ENCODE measurements at places on chromosomes 4 and X. TPM values are rescaled to one million over a fixed set of nuclear protein-coding genes. Genes with fewer than 3 reads are reported as not detected.

- H3K36me3 ChIP-seq = no peaks in the 10 kb centered on the region
- DNase-seq = no peak
- H3K4me3 ChIP-seq = peak overlapping the region; percentile 54
- peaks cover 36% of the 10 kb centered on the region for H3K4me1 ChIP-seq
- H3K27ac ChIP-seq = no peak overlapping the region
Measured at GRCh38 chr4:5890063-5890727, 2.7 kb downstream of the CRMP1 start.

GRCh38 chrX:39665830-39666518 lies 431.8 kb downstream of the BCOR start:
- no peaks in the 10 kb centered on the region for H3K36me3 ChIP-seq
- no peak overlapping the region for H3K4me3 ChIP-seq
- H3K4me1 ChIP-seq = no peaks in the 10 kb centered on the region

DNA sequence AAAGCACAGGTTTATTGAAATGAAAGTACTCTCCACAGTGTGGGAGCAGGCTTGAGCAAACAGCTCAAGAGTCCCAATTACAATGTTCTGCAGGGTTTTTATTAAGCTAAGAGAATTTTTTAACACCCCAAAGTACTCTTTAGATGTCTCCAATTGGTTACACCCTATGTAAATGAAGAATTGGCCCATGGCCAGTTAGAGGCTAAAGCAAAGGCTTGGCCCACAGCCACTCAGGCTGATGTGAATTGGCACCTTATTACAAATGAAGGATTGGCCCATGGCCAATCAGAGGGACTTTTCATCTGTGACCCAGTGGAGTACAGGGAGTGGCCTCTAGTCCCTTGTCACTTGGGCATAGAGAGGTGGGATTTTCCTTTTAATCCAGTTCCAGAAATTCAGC lies 30.1 kb upstream of the IQCM start:
- no peak for DNase-seq
- H3K36me3 ChIP-seq = no peaks in the 10 kb centered on the region
- H3K4me1 ChIP-seq = no peaks in the 10 kb centered on the region

GRCh38 chr4:73603271-73603710 lies 16.9 kb downstream of the RASSF6 start:
- H3K27me3 ChIP-seq = peaks cover 2% of the 10 kb centered on the region
- no peaks in the 10 kb centered on the region for H3K36me3 ChIP-seq
- H3K4me1 ChIP-seq = no peaks in the 10 kb centered on the region
- no peak for DNase-seq
- H3K27ac ChIP-seq = no peak overlapping the region
- no peak overlapping the region for H3K4me3 ChIP-seq

GRCh38 chr4:161906836-161907589 lies 256.8 kb downstream of the FSTL5 start:
- no peak overlapping the region for H3K4me3 ChIP-seq
- DNase-seq = no peak
- no peaks in the 10 kb centered on the region for H3K4me1 ChIP-seq
- no peak overlapping the region for H3K27ac ChIP-seq

DNA sequence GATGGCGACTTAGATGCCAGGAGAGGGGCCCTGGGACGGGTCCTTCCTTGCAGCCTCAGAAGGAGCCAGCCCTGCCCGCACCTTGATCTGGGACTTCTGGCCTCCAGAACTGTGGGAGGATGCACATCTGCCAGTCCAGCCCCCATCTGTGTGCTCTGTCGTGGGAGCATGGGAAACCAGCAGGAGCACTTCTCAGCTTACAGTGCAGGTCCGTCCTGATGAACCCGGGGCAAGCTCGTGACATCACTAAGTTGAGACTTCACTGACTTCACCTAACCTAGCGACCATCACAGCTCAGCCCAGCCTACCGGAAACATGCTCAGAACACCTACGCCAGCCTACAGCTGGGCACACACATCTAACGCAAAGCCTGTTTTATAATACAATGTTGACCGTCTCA lies 38.1 kb downstream of the ABLIM2 start:
- H3K36me3 ChIP-seq = no peaks in the 10 kb centered on the region
- DNase-seq = no peak
- H3K4me3 ChIP-seq = no peak overlapping the region

GRCh38 chr4:150855981-150856510 lies 159.0 kb downstream of the LRBA start:
- H3K27me3 ChIP-seq = no peaks in the 10 kb centered on the region
- H3K27ac ChIP-seq = no peak overlapping the region
- H3K36me3 ChIP-seq = peaks cover 16% of the 10 kb centered on the region
- no peak for DNase-seq
- H3K4me3 ChIP-seq = no peak overlapping the region

- H3K36me3 ChIP-seq = no peaks in the 10 kb centered on the region
- DNase-seq = no peak
- H3K4me1 ChIP-seq = peaks cover 64% of the 10 kb centered on the region
- peak overlapping the region; percentile 62 for H3K27ac ChIP-seq
- H3K4me3 ChIP-seq = no peak overlapping the region
Measured at GRCh38 chr4:113574636-113575103, 186.9 kb downstream of the CAMK2D start.

DNA sequence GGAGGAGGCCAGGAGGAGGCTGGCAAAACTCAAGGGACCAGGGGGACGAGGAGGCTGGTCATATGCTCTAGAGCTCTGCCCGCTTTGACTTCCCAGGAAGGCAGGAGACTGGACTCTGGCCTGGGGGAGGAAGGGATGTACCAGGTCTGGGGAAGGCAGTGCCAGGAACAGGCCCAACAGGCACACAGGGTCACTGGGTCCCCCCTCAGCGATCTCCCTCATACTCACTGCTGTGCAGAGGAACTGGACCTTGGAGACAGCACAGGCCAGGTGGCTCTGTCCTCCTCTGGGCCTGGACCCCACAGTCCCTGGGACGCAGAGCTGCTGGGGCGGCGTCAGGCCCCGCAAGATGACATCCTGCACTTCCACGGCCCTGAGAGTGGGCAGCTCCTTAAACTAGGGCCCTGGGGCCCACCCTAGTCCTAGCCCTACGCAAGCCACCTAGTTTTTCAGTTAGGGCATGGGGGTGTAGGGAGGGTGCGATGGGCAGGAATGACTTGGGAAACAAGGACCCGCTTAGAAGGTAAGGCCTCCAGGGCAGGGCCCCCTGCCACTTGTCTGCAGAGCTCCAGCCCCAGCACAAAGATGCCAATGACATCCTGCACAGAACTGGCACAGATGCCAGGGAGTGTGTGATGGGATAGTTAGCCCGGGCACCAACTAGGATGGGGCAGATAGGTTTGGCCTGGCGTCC lies 59.5 kb downstream of the HTRA3 start:
- peaks cover 46% of the 10 kb centered on the region for H3K4me1 ChIP-seq
- no peaks in the 10 kb centered on the region for H3K27me3 ChIP-seq
- no peak for DNase-seq

DNA sequence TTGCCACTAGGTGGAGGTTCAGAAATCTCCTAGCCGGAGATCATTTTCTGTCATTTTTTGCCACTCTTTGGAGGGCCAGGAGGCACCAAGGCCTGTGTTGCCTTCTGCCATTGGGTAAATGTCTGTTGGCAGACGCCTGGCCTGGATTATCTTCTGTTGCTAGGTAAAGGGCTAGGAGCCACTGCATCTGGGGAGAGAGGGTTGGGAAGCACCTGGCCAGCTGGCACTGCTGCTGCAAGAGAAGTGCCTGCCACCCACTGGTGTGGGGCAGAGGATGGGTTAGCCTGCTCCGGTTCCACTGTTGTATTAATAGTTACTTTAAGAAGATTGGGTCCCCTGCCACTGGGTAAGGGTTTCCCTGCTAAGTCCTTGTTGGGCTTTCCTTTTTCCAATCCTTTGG lies 58.1 kb downstream of the AWAT2 start:
- H3K4me1 ChIP-seq = peaks cover 23% of the 10 kb centered on the region
- no peak for DNase-seq
- H3K36me3 ChIP-seq = no peaks in the 10 kb centered on the region
- H3K4me3 ChIP-seq = no peak overlapping the region
- peak overlapping the region; percentile 44 for H3K27ac ChIP-seq

DNA sequence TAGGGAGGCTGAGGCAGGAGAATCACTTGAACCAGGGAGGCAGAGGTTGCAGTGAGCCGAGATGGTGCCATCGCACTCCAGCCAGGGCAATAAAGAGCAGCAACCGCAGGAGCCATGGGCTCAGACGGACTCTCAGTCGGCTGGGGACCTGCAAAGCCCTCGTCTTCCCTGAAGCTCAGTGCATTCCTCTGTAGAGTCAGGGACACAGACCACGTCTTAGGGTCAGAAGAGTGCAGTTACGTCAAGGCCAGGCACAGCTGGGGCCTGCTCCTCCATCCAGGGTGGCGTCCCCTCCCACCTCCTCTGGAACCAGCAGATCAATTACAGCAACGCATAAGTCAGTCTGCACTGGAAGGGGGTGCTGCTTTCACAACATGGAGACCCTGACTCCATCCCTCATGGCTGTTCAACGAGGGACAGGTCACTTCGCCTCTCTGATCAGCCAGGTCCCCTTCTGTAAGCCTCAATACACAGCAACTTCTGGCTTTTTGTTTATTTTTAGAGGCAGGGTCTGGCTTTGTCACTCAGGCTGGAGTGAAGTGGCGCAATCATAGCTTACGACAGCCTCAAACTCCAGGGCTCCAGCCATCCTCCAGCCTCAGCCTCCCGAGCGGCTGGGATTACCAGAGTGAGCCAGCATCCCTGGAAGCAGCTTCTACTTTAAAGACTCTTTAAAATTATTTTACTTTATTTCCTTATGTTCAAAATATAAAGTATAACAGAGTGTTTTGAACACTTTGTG lies 76.4 kb downstream of the ZFYVE28 start:
- DNase-seq = no peak
- no peaks in the 10 kb centered on the region for H3K36me3 ChIP-seq
- no peak overlapping the region for H3K4me3 ChIP-seq
- no peaks in the 10 kb centered on the region for H3K27me3 ChIP-seq

DNA sequence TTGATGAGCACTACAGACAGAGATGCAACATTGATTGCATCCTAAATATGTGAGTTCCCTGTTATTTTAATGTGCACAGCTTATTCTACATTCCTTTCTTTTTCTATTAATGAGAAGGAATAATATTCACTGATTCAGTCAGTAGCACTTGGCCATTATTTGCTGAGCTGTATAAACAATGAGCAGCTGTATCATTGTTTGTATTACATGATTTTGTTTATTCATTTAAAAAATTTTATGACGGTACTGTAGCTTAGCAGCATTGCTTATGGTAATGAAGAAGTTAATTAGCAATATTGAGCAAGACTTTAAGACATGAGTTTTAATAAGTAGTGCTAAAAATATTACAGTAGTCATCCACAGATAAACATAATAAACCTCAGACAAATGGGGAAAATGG lies 582.0 kb downstream of the ADGRL3 start:
- H3K4me1 ChIP-seq = no peaks in the 10 kb centered on the region
- no peaks in the 10 kb centered on the region for H3K36me3 ChIP-seq
- no peaks in the 10 kb centered on the region for H3K27me3 ChIP-seq

- no peak overlapping the region for H3K4me3 ChIP-seq
- peaks cover 7% of the 10 kb centered on the region for H3K4me1 ChIP-seq
- no peak for DNase-seq
- no peak overlapping the region for H3K27ac ChIP-seq
- H3K27me3 ChIP-seq = no peaks in the 10 kb centered on the region
Measured at GRCh38 chrX:49003696-49004095, 1.6 kb upstream of the GRIPAP1 start.

The FAAH2 gene
- total RNA-seq = 0.14 TPM

The BEND4 gene
- not detected for total RNA-seq

The MAGEA11 gene
- not detected for total RNA-seq

The NSG1 gene
- total RNA-seq = 14.3 TPM

The CLDN34 gene
- total RNA-seq = not detected
